ENCODE measurements at places on chromosomes 2 and 18. TPM values are rescaled to one million over a fixed set of nuclear protein-coding genes. Genes with fewer than 3 reads are reported as not detected.

The SLC66A3 gene
- total RNA-seq: 10.0 TPM

The PSTPIP2 gene
- total RNA-seq: not detected

The SERPINB11 gene
- total RNA-seq: not detected

The COL4A3 gene
- 7.2 TPM for total RNA-seq

The RND3 gene
- total RNA-seq: not detected

The UGT1A5 gene
- total RNA-seq: not detected

The SPATA3 gene
- total RNA-seq: not detected

The APOB gene
- total RNA-seq: not detected

The GREB1L gene
- not detected for total RNA-seq

The SCN2A gene
- total RNA-seq: not detected

The AQP12B gene
- not detected for total RNA-seq

The MTA3 gene
- total RNA-seq: 183 TPM

The SCYGR4 gene
- not detected for total RNA-seq

The NTSR2 gene
- not detected for total RNA-seq

The SOWAHC gene
- not detected for total RNA-seq

The MC4R gene
- not detected for total RNA-seq
